AG10803 (cell line): ENCODE measurements at places on chromosomes 5 and 9.

DNA sequence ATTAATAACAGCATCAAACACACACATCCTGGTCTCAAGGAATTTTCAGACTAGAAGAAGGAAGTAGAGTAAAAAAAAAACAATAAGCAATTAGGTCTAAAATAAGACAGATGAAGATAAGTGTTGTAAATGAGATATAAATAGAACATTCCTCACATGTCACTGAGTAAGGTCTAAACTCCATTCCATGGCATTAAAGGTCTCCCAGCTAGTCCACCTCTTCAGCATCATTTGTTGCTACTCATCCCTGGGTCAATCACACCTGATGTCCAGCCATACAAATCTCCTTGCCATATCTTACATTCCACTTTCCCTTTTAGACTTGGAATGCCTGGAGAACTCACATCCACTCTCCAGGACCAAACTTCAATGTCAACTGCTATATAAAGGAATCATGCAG, 214.1 kb upstream of the KLF4 start:
- no peak for DNase-seq

DNA sequence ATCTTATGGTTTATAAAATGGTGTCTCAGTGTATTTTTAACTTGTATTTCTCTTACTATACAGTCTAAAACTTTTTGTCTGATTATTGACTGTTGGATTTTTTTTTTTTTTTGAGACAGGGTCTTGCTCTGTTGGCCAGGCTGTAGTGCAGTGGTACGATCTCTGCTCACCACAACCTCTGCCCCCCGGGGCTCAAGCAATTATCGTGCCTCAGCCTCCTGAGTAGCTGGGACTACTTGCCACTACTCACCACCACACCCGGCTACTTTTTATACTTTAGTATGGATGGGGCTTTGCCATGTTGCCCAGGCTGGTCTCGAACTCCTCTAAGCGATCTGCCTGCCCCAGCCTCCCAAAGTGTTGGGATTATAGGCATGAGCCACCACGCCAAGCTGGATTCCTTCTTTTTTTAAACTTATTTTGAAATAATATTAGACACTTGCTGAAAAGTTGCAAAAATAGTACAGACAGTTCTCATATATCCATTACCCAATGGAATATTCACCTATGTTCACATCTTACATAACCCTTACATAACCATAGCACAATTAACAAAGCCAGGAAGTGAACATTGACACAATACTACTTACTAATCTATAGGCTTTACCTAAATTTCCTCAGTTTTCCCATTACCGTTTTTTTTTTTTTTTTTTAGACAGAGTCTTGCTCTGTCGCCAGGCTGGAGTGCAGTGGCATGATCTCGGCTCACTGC, 47.2 kb downstream of the STOM start:
- no peak for DNase-seq

- DNase-seq = no peak
Observed at GRCh38 chr5:102716017-102716416, 39.1 kb upstream of the PAM start.

DNA sequence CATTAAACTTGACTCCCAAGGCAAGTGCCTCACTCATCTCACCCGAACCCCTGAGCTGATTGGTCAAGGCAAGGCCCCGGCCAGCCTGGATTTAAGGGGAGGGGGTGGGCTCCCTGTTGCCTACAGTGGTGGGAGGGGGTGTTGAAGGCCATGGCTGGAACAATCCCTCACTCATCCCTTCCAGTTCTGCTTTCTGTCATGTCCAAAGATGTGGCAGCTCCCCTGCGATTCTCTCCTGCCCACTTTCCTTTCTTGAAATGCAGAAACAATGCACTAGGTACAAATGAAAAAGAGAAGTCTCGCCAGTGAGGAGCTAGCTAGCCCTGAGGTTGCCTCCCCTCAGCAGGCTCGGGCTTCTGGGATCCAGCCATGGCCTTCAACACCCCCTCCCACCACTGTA, 240.9 kb downstream of the SYK start:
- DNase-seq = no peak

- DNase-seq = no peak
Observed at GRCh38 chr9:134230092-134230941, 66.0 kb upstream of the RNU6ATAC start.

GRCh38 chr5:80607832-80608231, 37.8 kb upstream of the ANKRD34B start:
- DNase-seq = no peak

DNA sequence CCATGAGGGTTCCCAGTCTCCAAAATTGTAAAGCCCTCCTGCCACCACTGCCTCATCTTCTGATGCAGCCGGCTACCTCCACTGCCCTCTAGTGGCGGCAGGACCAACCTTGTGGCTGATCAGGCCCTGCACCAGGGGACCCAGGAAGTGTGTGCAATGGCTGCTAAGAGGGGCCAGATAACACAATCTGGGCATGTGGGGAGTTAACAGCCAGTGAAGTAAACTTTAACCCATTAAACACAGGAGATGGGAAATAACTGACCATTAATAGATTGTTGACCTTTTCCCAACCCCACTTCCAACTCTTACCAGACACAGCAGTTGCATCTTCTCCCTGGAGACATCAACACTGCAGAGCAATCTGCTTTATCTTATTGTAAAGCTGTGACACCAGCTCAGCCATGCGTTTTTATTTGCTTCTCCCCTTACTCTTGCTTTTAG, 63.3 kb downstream of the FREM1 start:
- peak; percentile 39 for DNase-seq

DNA sequence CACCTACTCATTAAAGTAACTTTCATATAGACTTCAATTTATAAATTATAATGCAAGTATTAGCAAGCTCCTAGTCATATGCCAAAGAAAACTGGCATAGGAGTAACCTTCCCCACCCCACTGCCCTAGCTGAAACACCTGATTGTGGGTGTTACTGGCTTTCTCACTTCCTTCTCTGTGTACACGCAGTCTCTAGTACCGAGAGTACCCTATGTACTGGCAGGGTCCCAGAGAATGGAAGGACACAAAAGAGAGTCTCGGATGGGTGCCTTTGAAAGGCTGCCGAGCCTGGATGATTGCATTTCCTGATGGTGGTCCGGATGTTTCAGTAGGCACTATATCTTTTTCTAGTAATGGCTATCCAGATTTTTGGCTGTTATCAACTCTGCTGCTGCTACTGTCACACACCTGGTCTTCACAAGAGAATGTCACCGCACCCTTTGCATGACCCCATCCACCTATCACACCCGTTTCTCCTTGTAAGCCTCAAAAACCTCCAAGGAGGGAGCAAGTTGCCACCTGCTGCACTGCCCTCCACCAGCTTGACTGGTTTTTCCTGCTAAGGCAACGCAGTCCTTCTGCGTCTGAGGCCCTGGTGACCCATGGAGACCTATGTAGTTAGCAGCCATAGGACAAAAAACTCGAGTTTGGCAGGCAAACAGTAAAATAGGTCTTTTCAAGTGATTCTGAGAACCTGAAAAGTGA, 53.8 kb upstream of the CLINT1 start:
- DNase-seq = no peak

DNA sequence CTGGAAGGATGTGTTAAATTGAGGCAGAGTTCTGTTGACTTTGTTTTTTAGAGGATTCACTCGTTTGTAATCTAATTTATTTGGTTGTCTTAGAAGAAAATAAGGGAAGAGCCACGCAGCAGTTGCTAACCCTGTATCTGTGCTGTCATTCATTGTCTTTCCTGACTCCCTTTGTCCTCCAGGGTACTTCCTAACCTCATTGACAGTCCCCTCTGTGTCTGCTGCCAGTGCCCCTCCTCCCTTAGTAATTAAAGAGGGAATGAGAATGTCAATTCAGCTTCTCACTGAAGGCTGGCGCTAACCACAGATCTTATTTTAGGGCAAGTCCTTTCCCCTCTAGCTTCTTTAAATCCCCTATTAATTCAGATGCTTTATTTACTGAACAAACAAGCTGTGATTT, 84.0 kb downstream of the MAST4 start:
- no peak for DNase-seq

- DNase-seq = peak; percentile 60
Observed at GRCh38 chr9:33452828-33453271, 5.5 kb upstream of the AQP3 start.

- DNase-seq = peak; percentile 34
Observed at GRCh38 chr9:120742951-120743416, 28.7 kb upstream of the MEGF9 start.

GRCh38 chr5:172596638-172597231, 44.3 kb upstream of the NEURL1B start:
- DNase-seq = no peak

DNA sequence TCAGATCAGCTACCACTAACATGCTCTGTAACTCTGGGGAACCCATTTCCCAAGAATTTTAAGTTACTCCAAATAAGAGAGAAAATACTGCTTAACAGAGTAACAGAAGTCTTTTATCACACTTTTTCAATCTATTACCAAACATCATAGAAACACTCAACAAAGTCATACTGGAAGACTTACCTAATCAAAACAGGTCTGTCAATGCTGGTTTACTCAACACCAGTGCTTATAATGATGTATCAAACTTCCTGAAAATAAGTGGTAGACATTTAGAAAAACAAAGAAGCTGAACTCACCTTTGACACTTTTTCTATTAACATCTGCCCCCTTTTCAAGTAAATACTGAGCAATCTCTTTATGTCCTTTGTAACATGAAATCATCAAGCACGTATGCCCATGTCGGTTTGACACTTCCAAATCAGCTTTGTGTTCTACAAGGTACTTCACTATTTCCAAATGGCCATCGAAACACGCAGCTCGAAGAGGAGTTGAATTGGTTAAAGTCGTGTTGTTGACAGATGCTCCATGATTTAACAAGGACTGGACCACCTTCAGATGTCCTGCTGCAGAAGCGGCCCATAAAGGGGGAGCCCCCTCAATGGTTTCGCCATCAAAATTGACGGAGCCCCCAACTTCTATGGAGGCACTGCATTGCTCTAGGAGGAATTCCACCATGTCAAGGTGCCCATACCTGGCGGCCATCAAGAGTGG, 1.8 kb downstream of the FEM1C start:
- no peak for DNase-seq

GRCh38 chr5:62643556-62644451, 65.2 kb downstream of the LRRC70 start:
- no peak for DNase-seq

DNA sequence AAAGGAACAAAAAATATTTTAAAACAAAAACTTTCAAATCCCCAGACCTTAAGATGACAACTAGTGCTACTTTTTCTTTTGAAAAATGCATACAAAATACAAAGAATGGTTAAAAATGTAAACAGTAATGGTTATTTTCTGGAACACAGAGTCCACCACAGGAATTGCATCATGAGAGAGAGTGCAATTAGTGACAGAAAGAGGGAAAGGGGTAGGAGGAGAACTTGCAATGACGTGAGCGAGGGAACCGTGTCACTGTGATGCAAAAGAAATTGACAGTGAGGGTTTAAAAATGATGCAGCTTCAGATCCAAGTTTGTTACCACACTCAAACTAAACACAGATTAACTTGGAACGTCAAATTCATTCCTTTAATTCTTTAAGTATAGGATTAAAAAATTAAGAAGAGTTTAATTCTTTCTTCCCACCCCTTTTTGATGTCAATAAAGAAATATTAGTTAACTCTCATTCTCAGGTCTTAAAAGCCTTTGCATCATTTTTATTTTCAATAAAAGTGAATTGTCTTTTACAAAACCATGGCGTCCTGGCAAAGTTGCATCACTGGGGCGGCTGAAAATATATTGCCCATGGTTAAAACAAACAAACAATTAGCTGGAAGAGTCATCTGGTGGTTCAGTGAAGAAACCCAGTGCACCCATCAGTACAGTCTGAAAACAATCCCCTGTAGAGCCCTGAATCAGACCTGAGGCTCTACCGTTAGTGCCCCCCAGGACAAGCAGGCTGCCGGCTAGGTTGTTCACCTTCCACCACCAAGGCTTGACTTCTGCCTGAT, 39.5 kb downstream of the MACROH2A1 start:
- no peak for DNase-seq

GRCh38 chr5:157222506-157223230, 42.0 kb downstream of the ITK start:
- DNase-seq = peak; percentile 83

DNA sequence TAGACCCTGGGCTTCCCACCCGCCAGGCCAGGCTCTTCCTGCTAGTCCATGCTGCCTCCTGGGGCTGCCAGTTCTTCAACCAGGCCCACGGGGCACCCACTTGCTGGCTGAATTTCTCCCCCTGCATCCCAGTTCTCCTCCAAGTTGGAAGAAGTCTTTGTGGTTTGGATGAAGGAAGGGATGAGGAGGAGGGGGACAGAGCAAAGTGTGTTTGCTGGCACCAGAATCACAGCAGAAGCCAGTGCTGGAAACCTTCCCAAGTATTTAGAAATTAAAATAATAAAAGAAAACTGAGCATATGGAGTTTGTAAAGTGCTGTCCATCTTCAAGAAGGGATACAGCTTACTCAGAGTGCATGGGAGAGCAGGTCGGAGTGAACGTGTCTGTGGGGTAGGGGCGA, 19.4 kb upstream of the UNC5A start:
- DNase-seq = peak; percentile 49
